ENCODE measurements at places on chromosomes 13 and 19. TPM values are rescaled to one million over a fixed set of nuclear protein-coding genes. Genes with fewer than 3 reads are reported as not detected.

Gene KIRREL2
- not detected for total RNA-seq

Gene SPTBN4
- 0.61 TPM for total RNA-seq

Gene PODNL1
- total RNA-seq, result not detected

Gene LIG1
- total RNA-seq, result 72.9 TPM

Gene MCEMP1
- total RNA-seq, result not detected

Gene LILRA1
- not detected for total RNA-seq

Gene GRIN2D
- 0.05 TPM for total RNA-seq

Gene HNRNPM
- 127 TPM for total RNA-seq

Gene FGF21
- total RNA-seq, result not detected

Gene C19orf44
- 1.2 TPM for total RNA-seq

Gene SYNGR4
- total RNA-seq, result not detected

Gene CDX2
- not detected for total RNA-seq

Gene PET100
- 68.2 TPM for total RNA-seq

Gene CLIP3
- total RNA-seq, result 1.5 TPM

Gene PGLYRP1
- total RNA-seq, result not detected

Gene KLK3
- total RNA-seq, result not detected

Gene KPNA3
- 41.1 TPM for total RNA-seq

Gene FGF14
- not detected for total RNA-seq

Gene WDR88
- total RNA-seq, result not detected

Gene KLK11
- not detected for total RNA-seq

Gene ZNF471
- not detected for total RNA-seq

Gene KLK8
- not detected for total RNA-seq

Gene CYP4F11
- not detected for total RNA-seq

Gene MADCAM1
- not detected for total RNA-seq

Gene POLR1D
- 68.4 TPM for total RNA-seq

Gene KIR3DL1
- not detected for total RNA-seq

Gene LHB
- total RNA-seq, result 0.34 TPM

Gene IL12RB1
- total RNA-seq, result 0.21 TPM

Gene LMTK3
- total RNA-seq, result not detected

Gene ZNF69
- total RNA-seq, result 2.6 TPM

Gene GPR4
- total RNA-seq, result not detected

Gene YJU2
- 20.2 TPM for total RNA-seq

Gene OR10H2
- total RNA-seq, result not detected

Gene CBY2
- not detected for total RNA-seq

Measured in SJSA1 (cell line).